ENCODE measurements at places on chromosomes 4 and X.

- no peak for DNase-seq
Observed at GRCh38 chr4:57355101-57355665, 245.0 kb upstream of the IGFBP7 start.

DNA sequence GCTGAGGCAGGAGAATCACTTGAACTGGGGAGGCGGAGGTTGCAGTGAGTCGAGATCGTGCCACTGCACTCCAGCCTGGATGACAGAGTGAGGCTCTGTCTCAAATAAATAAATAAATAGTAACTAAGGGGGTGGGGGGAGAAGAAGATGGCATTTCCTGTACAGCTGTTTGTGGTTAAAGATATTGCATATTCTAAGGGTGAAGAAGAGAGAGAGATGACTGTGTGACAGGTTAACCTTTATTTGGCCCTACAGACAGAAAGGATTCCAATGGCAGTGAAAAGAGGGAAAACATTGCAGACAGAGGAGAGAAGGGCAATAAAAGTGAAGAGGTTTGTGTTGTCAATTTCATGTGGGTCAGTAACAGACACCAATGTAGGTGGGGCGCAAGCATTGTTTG lies 9.4 kb downstream of the TASL start:
- no peak for DNase-seq

GRCh38 chr4:3285558-3286334 lies 7.1 kb upstream of the RGS12 start:
- no peak for DNase-seq

GRCh38 chrX:108584617-108585211 lies 145.1 kb downstream of the COL4A5 start:
- no peak for DNase-seq

DNA sequence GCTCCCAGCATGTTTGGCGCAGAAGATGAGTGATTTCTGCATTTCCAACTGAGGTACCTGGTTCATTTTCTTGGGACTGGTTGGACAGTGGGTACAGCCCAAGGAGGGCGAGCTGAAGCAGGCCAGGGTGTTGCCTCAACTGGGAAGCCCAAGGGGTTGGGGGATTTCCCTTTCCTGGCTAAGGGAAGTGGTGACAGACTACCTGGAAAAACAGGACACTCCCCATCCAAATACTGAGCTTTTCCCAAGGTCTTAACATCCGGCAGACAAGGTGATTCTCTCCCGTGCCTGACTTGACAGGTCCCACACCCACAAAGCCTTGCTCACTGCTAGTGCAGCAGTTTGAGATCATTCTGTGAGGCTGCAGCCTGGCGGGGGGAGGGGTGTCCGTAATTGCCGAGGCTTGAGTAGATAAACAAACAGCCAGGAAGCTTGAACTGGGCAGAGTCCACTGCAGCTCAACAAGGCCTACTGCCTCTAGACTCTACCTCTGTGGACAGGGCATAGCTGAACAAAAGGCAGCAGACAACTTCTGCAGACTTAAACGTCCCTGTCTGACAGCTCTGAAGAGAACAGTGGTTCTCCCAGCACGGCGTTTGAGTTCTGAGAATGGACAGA lies 307.7 kb upstream of the ARSJ start:
- no peak for DNase-seq

DNA sequence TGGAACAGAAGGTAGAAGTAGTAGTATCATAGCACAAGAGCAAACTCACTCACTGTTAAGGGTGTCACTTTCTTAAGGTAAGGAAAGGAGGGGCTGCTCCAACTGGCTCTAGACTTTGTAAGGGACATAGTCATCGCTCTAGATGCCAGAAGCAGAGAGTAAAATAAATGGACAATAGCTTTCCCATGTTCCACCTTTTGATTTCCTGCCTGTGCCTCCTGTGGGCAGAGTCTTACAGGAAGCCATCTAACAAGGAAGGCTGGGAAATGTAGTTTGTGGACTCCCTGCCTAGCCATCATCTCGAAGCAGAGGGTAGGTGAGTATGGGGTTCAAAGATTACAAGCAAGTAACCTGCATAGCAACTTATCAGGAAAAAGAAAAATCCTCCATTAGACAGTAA lies 1.7 kb upstream of the METTL14 start:
- no peak for DNase-seq

GRCh38 chrX:36071061-36071460 lies 151.5 kb downstream of the CFAP47 start:
- no peak for DNase-seq

GRCh38 chr4:102388611-102389010 lies 43.3 kb upstream of the SLC39A8 start:
- no peak for DNase-seq

- no peak for DNase-seq
Observed at GRCh38 chrX:24668111-24668510, 21.0 kb upstream of the PCYT1B start.

DNA sequence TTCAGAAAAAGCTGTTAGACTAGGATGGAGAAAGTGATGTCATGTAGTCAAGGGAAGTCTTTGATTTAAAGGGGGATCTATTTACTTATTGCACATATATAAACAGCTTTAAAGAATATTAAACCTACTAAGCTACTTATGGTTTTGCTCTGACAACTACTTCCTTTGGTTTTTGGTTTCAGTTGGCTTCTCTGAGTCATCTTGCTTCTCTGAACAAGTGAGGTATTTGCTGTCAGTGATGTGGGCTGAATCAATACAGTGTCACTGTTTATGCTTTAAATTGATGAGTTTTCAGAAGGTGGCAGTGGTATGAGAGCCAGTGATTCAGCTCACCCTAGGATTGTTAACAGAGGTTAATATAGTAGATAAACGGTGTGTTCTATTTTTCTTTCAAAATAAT lies 75.1 kb downstream of the CEP44 start:
- no peak for DNase-seq

GRCh38 chrX:68114573-68115129 lies 318.6 kb downstream of the OPHN1 start:
- DNase-seq: no peak

DNA sequence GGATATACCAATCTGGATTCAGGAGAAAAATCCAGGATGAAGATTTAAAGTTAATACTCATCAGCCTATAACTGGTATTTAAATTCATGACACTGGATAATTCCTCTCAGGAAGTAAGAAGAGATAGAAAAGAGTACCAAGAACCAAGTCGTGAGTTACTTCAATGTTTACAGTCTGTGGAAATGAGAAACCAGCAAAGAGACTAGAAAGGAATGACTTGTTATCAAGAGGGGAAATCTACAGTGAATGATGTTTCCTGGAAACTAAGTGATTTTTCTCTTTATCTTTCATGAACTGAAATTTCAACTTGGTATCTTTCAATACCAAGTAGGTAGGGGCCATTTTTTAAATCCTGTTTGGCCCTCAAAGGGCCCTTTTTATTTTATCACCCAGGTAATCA lies 217.9 kb upstream of the AFF2 start:
- no peak for DNase-seq

DNA sequence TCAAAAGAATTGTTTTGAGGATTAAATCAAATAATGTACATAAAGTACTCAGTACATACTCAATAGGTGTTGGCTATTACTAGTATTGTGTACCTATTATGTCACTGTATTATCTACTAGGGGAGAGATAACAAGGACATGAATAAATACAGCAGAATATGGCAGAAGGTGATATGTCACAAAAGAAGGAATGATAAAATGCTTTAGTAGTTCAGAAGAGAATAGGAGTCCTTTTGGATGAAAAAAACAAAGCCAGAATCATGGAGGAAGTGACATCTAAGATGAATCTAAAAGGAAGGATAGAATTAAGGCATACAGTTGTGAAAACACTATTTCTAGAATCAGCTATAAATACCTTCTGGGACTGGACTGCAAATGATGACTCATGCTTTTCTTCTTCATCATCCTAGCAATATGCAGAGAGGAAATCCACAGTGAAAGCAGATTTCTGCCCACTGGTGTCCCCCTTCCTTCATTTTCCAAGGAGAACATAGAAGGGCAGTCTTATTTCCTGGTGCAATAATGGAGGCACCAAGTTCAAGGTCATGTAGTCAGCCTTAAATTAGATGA lies 98.7 kb downstream of the GLUD2 start:
- DNase-seq: no peak

DNA sequence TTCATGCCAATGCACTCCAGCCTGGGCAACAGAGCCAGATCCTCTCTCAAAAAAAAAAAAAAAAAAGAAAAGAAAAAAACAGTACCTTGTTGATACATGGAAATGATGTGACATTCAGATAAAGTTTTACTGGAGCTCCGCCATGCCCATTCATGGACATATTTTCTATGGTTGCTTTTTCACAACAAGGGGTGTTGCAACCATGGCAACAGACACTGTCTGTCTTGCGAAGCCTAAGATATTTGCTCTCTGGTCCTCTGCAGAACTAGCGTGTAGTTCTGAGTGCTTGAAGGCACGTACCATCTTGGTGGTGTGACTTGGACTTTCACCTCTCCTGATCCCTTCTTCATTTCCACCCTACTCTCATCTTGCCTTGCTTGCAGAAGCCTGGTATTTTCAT lies 53.2 kb downstream of the TBL1X start:
- no peak for DNase-seq

GRCh38 chr4:14583752-14584151 lies 418.5 kb upstream of the CPEB2 start:
- DNase-seq: no peak

GRCh38 chr4:146477054-146477453 lies 44.7 kb downstream of the SLC10A7 start:
- DNase-seq: no peak

DNA sequence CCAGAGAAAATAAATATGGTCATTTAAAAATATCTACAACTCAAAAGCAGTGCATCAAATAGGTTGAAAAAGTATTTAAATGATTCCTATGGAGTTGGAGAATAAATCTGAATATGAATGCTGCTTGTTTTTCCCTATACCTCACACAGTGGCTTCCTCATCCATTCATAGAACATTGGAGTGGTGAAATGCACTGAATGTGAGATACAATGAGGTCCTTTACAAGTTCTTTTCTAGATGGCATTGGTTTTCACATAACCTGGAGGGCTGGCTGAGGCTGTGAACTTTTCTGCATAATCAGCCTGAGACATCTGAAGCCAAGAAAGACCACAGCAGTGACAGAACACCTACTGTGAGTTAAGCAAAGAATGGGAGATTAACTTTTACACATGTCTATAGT lies 279.1 kb upstream of the NRK start:
- no peak for DNase-seq

- DNase-seq: no peak
Observed at GRCh38 chrX:15345976-15346375, 10.7 kb upstream of the PIGA start.

DNA sequence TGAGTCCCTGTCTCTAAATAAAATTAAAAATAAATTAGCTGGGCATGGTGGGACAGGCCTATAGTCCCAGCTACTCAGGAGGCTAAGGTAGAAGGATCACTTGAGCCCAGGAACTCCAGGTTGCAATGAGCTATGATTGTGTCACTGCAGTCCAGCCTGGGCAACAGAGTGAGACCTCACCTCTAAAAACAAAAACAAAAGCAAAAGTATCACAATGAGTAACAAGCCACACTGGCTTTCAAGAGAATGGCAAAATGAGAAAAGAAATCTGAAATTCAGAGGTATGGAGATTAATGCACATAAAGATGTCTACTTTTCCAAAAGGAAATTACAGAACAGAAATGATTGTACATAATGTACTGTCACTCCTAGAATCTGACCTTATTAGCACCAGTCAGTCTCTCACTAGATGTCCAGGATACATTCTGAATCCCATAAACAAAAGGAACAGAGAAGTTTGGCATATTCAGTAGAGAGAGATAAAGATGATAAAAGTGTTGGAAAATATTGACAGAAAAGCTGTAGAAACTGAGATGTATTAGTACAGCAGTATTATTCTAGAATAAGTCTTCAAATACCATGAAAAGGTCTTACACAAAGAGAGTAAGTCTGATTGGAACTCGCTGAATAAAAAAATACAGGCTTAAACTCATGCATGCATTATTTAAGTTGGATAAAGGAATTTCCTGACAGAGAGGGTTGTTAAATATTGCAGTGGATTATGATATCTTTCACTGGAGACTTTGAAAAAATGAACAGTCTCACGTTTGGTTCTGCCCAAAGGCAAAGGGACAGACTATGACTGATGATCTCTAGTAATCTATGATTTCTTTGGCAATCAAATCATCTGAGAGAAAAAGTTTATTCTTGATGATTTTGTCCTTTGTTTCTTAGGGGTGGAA lies 102.5 kb downstream of the SH3RF1 start:
- no peak for DNase-seq
